ENCODE measurements at places on chromosomes 2 and 18. TPM values are rescaled to one million over a fixed set of nuclear protein-coding genes. Genes with fewer than 3 reads are reported as not detected.

MAP2 gene
- 7.2 TPM for total RNA-seq

LONRF2 gene
- total RNA-seq = 0.26 TPM

CNTNAP5 gene
- not detected for total RNA-seq

NDUFB3 gene
- total RNA-seq = 74.1 TPM

ACMSD gene
- not detected for total RNA-seq

GCC2 gene
- total RNA-seq = 34.3 TPM

SCN3A gene
- not detected for total RNA-seq

GRCh38 chr2:72389447-72389846, 241.8 kb upstream of the CYP26B1 start:
- peaks cover under 1% of the 10 kb centered on the region for H3K4me1 ChIP-seq
- H3K27ac ChIP-seq = no peak overlapping the region
- no peak overlapping the region for H3K4me3 ChIP-seq
- no peak for DNase-seq
- H3K36me3 ChIP-seq = peaks cover 2% of the 10 kb centered on the region

DNA sequence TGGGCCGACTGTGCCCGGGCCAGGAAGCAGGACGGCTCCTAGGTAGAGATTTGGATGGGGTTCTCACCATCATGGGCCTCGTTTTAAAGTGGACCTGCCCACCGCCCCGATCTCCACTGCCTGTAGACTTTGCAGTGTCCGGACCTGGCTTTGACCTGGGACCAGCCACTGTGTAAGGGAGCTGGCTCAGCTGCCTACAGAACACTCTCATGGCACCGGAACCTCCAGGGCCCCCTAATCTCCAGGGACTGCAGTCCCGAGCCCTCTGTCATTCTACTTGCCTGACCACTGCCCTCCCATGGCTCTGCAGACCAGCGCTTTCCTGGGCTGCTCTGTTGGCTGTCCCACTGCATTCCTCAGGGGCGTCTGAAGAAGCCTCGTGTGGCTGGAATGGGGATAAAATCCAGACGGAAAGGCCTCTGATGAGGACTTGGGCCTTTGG, 120.8 kb downstream of the GLI2 start:
- no peak overlapping the region for H3K27ac ChIP-seq
- peaks cover 36% of the 10 kb centered on the region for H3K4me1 ChIP-seq
- no peaks in the 10 kb centered on the region for H3K27me3 ChIP-seq

DNA sequence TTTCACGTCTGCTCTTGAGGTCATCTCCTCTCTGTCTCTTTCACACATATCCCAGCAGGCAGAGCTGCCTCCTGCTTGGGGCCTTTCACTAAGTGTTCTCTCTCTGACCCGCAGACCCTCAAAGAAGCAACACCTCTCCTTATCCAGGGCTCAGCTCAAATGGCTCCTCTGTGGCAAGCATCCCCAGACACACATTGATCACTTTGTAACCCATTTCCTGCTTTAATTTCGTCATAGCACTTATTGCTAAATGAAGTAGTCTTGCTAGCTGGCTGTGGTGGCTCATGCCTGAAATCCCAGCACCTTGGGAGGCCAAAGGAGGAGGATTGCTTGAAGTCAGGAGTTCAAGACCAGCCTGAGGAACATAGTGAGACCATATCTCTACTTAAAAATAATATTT, 41.4 kb downstream of the SGPP2 start:
- H3K36me3 ChIP-seq = no peaks in the 10 kb centered on the region
- H3K4me3 ChIP-seq = no peak overlapping the region
- no peaks in the 10 kb centered on the region for H3K4me1 ChIP-seq
- no peak overlapping the region for H3K27ac ChIP-seq
- DNase-seq = no peak

- H3K4me3 ChIP-seq = no peak overlapping the region
- DNase-seq = no peak
- no peaks in the 10 kb centered on the region for H3K27me3 ChIP-seq
- H3K4me1 ChIP-seq = peaks cover 18% of the 10 kb centered on the region
These were observed 5.2 kb downstream of the TMEM214 start for GRCh38 chr2:27038012-27038411.

GRCh38 chr2:142323206-142323605, 192.4 kb upstream of the LRP1B start:
- H3K4me1 ChIP-seq = peaks cover 10% of the 10 kb centered on the region
- H3K27me3 ChIP-seq = no peaks in the 10 kb centered on the region
- no peak overlapping the region for H3K27ac ChIP-seq
- H3K36me3 ChIP-seq = no peaks in the 10 kb centered on the region
- no peak for DNase-seq
- no peak overlapping the region for H3K4me3 ChIP-seq

DNA sequence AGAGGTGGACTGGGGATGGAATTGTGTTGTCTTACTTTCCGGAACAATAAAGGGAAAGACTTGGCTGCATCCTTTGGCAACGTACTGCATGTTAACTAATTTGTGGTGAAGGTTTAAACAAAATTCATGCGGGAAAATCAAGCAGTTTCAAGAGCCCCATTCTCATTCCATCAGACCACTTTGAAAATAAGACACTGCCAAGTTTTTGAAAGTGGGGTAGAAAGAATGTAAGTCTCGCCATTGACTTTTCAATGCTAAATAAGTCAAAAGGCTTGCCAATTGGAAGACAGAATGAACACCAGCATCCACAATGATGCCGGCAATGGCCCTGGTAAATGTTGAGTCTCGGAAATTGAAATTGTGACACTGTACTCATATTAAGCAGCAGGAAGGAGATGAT, 322.0 kb downstream of the RND3 start:
- no peak overlapping the region for H3K4me3 ChIP-seq
- H3K36me3 ChIP-seq = no peaks in the 10 kb centered on the region
- H3K4me1 ChIP-seq = peaks cover 37% of the 10 kb centered on the region
- H3K27ac ChIP-seq = peak overlapping the region; percentile 79

DNA sequence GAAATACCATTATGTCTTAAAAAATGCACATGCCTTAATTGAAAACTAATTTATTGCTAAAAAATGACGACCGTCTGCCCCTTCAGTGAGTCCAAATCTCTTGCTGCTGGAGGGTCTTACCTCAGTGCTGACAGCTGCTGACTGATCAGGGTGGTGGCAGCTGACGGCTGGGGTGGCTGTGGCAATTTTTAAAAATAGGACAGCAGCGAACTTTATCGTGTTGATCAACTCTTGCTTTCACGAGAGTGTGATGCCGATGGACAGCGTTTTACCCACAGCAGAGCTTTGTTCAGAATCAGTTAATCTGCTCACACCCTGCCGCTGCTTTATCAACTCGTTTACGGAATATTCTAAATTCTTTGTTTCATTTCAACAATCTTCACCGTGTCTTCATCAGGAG, 21.2 kb upstream of the CTDP1 start:
- no peak overlapping the region for H3K4me3 ChIP-seq
- DNase-seq = no peak
- H3K36me3 ChIP-seq = peaks cover 3% of the 10 kb centered on the region
- H3K4me1 ChIP-seq = no peaks in the 10 kb centered on the region

DNA sequence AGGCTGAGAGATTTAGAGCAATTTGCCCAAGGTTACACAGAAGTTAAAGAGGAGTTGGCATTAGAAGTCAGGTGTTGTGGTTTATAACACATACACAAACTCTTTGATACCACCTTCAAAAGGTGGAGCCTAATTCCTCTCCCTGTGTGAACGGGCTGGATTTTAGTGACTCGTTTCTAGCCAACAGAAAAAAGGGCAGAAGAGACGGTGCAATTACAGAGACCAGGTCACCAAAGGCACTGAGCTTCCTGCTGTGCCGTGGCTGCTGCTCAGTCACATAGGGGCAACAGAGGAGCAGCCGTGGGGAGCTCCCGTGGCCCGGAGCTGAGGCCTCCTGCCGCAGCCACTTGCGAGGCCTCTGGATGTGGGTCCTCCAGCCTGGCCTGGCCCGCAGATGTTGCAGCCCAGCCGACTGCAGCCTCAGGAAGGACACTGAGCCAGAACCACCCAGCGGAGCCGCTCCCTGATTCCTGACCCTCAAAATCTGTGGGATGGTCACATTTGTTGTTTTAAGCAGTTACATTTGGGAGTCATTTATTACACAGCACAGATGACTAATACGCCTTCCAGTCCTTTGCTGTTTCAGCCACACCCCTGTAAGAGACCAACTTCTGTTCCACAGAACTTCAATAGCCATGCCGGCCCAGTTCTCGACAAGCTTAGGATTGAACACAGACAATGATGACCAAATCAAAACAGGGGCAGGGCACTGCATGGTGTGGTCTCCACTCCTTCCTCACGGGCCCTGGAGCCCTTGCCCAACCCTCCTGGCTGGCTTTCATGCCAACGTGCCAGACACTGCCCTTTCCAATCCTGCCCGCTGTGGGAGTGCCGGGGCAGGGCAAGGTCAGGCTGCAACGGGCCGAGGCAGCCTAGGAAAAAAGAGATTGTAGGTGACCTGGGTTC, 17.1 kb downstream of the EDAR start:
- DNase-seq = no peak
- no peak overlapping the region for H3K4me3 ChIP-seq
- H3K27me3 ChIP-seq = peaks cover 32% of the 10 kb centered on the region

- H3K27me3 ChIP-seq = no peaks in the 10 kb centered on the region
- H3K4me1 ChIP-seq = peaks cover 65% of the 10 kb centered on the region
- H3K36me3 ChIP-seq = peaks cover 2% of the 10 kb centered on the region
- H3K27ac ChIP-seq = peak overlapping the region; percentile 94
- H3K4me3 ChIP-seq = peak overlapping the region; percentile 38
These were observed 101.7 kb upstream of the FN1 start for GRCh38 chr2:215537611-215538010.

DNA sequence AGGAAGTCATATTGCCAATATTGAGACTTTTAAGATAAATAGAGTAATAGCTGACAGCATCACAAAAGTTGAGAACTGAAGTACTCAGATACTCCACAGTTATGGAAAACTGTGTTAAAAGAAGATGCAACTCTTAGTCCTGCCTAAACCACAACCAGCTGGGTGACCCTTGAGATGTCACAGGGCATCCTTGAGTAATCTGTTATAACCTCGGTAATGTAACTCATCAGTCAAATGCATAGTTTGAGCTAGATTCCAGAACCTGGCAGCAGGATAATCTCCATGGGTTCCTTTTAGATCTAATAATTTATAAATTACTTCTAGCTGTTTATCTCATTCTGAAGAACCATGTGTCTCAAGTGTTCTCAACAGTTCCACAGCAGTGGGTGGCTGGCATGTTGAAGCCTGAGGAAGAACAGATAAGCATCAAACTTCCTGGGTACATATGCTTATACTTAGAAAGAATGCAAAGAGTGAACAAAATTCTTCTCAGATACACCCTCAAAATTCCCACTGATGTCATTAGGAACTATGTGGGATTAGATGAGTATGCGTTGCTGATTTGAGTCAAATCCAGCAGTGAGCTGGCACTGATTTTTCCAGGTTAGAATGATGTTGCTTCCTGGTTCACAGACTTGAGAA, 304.1 kb upstream of the ERBB4 start:
- H3K4me3 ChIP-seq = no peak overlapping the region
- no peaks in the 10 kb centered on the region for H3K27me3 ChIP-seq
- H3K36me3 ChIP-seq = no peaks in the 10 kb centered on the region
- peaks cover 21% of the 10 kb centered on the region for H3K4me1 ChIP-seq

DNA sequence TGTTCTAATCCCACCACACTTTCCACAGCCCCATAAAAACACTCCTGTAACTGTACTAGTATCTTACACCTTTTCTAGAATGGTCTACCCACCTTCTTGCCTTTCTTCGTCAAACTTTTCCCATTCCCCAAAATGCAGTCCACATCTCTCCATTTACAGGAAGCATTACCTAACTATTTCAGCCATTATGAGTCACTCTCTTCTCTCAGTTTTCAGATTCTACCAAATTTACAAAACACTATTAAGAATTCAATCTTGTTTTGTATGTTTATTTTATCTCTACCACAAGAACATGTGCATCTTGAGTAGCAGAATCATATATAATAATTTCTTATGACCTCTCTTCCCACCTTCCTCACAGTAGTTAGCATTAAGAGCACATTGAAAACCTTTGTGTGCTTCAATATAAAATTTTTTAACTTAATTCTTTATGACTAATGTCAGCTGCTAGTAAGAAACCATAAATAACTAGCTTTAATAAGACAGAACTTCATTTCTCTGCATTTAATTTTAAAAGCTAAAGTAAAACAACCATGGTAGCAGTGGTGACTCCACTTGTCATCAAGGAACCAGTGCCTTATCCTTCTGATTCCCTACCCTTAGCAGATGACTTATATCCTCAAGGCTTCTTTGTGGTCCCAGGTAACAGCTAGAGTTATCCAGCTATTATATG, 56.6 kb upstream of the MAP2 start:
- H3K4me3 ChIP-seq = no peak overlapping the region
- H3K27me3 ChIP-seq = no peaks in the 10 kb centered on the region
- no peaks in the 10 kb centered on the region for H3K36me3 ChIP-seq
